AG09319 (cell line): ENCODE measurements at places on chromosomes 6 and 20.

DNA sequence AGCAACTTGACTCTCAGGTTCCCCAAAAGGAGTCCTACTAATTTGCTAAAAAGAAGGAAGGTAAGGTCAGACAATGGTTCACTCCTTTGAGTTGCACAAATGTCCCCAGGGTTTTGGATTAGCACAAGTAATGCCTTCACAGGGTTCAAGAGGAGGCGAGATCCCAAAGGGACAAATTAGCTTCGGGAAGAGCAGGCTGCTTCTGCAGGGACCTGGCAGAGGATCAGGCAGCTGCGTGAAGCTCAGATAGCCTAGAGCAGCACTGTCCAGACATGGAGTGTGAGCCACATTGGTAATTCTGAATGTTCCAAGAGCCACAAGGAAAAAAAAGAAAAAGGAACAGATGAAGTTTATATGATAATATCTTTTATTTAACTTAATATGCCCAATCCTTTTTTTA, 115.4 kb downstream of the CFAP61 start:
- no peak for DNase-seq

- no peak for DNase-seq
These were observed 51.1 kb downstream of the FGD2 start for GRCh38 chr6:37056439-37057127.

GRCh38 chr6:38354037-38354381, 285.7 kb downstream of the BTBD9 start:
- DNase-seq, result no peak

GRCh38 chr20:60729135-60729900, 522.7 kb upstream of the CDH4 start:
- DNase-seq, result no peak

GRCh38 chr6:11806561-11807317, 28.1 kb upstream of the ADTRP start:
- no peak for DNase-seq
